ENCODE measurements at places on chromosomes 7 and 10.

DNA sequence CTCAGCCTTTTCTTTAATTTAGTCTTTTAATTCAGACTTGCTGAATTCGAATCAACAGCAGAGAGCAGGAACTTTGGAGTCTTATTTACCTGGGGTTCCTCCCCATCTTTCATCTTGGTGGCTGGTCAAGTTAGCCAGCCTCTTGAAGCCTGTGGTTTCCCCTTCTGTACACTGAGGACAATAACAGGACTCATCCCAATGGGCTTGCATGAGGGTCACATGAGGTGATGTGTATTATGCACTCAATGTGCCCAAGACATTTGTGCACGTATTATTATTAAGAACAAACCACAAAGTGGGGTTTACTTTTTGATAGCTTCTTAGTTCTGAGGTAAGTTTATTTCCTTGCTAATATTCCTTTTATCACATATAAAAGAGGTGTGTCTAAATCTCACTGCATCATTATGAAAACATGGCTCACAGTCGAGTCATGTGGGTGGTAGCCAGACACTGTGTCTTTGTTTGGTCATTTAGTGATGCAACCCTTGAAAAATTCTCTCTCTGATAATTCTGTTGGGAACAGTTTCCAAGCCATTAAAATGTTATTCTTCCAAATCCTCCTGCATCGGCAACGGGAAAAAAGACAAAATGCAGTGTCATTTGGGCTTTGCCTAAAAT, 86.5 kb upstream of the GRB10 start:
- DNase-seq = no peak

GRCh38 chr7:52463341-52463740, 572.1 kb upstream of the POM121L12 start:
- DNase-seq = no peak

DNA sequence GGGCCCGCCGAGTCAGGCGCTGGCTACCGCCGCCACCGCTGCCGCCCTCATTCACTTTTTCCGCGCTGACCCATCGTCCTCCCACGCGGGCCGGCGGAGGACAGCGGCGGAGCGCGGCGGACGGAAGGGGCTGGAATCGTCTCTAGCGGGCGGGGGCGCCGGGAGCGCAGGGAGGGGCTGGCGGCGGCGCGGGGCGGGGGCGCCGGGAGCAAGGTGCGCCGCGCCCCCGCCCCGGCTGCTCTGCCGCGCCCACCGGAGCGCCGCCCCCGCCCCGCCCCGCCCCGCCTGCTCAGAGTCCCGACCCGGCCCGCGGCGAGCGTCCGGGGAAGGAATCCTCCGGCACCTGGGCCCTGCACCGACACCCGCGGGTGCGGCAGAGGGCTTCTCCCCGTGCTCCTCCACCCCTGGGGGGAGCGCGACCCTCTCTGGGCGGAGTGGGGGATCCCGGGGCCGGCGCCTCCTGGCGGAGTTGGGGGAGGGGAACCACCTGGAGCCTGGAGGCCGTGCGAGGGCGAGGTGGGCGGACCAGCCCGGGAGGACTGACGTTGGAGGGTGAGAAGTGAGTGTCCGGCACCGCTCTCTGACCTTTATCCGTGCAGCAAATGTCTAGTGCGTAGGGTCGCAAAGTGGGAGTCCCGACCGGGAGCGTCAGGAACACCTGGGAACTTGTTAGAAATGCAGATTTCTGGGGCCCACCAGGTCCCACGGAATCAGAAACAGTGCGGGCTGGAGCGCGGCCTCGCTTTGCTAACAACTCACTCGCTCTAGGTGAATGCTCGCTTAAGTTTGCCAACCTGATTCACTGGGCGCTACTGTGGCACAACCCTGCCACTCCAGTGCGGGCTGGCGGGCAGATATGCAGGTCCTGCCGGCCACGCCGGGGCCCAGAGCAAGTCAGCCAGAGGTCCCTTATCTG, at the start of gene COBL:
COBL (minus strand) TSS at position 144 of the 916 bp plus-strand sequence. CDS start 176 bp downstream, outside the sequence.
- no peak for DNase-seq

- DNase-seq = no peak
Measured at GRCh38 chr7:41162612-41163011, 540.3 kb downstream of the INHBA start.

GRCh38 chr10:131843089-131843595, 57.7 kb upstream of the PPP2R2D start:
- no peak for DNase-seq

- DNase-seq = no peak
Measured at GRCh38 chr10:3729397-3729976, 55.5 kb downstream of the KLF6 start.

- DNase-seq = no peak
Measured at GRCh38 chr10:120782336-120782735, 68.8 kb upstream of the WDR11 start.

DNA sequence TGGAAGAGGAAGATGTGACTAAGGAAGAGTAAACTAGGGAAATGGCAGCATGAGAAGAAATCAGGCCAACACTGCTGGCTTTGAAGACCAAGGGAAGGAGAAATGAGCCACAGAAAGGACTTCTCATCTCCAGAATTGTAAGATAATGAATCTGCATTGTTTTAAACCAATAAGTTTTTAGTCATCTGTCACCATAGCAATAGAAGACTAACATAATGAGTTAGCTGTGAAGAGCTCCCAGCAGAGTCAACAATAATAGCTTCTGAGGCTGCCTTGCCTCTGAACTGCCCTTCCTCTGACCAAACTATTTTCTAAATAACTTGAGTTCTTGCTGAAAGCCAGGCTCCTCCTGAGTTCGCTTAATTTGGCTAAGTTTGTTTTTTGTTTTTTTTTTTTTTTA, 103.6 kb downstream of the CACNA2D1 start:
- no peak for DNase-seq

- no peak for DNase-seq
Measured at GRCh38 chr7:51456431-51457060, 139.9 kb upstream of the COBL start.

- DNase-seq = no peak
Measured at GRCh38 chr10:51542853-51543252, 156.5 kb downstream of the CSTF2T start.

DNA sequence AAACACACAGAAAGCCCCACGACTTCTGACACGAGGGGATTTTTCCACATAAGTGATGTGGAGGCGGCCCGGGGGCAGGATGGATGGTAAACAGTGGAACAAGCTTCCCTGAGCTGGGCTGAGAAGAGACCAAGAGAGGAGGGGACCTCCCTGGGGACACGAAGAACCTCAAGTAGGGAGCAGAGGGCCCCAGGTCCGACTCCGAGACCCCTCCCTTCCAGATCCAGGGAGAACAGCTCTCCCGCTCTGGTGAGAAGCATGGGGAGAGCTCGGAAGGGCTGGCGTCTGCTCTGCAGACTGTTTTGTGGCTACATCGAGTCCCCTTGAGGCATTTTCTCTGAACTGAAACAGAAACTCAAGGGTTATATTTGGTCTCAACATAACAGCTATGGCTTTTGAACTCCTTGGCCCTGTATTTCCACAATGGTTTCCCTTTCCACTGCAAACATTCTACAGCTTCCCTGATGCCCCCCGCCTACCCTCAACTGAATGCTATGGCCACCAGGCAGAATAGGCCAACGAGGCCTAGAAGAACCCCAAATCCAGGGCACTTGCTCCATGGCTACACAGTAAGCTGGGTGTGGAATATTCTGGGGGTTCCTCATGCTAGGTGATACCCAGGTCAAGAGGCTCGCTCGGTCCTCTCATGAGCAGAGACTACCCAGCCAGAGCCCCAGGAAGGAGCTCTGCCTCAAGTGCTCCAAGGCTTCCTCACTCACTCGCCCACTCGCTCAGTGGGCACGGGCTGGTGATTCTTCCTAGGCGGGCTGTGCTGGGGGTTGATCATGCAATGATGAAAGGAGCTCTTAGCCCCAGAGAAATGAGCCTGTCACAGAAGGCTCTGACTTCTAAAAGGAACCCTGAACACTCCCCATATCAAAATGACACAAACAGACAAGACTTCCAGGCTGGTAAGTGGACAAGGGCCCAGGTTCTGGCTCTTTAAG, 47.5 kb downstream of the FAM53B start:
- DNase-seq = no peak

DNA sequence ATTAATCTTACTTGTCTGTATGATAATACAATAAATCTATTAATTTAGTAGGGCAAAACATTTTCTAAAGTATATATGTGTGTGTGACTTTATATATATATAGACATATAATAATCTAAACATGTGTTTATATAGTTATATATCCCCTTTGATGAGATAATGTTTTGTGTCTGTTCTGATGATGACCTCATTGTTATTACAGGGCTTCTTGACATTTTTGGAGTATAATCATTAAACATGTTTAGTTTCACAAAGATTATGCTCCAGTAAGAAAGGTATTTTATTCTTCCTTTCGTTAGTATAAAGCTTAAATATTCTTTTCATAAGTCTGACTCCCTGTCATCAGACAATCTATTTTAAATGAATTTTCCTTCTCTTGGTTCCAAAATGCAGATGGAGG, 62.3 kb upstream of the CABCOCO1 start:
- DNase-seq = no peak

- DNase-seq = no peak
Measured at GRCh38 chr7:44533301-44534055, 7.7 kb downstream of the NPC1L1 start.

DNA sequence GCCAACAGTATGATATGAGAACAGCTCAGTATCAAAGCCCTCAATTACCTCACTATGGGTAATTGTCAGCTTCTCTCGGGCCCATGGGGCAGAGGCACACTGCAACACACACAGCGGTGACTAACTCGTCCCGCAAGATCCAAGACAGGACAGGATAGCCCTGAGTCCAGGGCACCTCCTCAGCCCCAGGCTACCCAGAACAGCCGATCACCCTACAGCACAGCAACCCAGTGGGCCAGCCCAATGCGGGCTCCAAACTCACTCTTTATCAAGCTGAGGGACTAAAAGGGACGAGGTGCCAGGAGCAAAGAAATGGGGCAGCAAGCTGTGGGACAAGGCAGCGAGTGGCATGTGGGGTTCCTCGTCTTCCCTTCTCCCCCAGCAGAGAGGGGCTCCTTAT, 765.1 kb downstream of the GRID1 start:
- no peak for DNase-seq

DNA sequence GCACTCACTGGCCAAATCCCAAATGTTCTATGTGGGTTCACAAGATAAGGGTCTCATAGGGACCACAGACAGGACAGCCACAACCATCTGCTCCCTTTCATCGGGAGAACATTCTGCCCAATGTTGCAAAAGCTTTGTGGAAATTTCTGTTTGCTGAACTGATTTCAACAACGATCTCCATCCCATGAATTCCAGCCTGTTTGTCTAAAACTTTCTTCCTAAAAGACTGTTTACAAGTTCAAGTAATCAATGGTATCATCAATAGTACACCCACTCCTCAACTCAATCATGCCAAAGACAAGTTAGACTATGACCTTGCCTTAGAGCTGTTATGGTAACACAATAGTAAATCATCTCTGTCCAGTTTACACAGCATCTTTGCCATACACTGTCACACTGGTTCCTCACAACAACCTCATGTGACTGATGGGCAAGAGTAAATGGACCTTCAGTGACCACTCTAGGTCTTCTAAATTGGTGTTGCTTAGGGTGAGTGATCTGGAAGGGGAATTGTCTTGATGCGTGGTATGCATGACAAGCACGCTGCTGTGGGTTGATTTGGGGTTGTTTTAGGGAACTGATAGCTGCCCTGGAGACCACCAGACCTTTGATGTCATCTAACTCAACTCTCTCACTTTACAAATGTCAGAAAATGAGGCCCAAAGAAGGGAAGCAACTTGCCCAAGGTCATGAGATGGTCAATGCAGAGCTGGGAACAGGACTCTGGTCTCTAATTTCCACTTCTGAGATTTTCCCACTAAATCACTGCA, 95.1 kb downstream of the PPP1R3C start:
- no peak for DNase-seq

- no peak for DNase-seq
Measured at GRCh38 chr7:73896454-73896853, 35.5 kb downstream of the TMEM270 start.

DNA sequence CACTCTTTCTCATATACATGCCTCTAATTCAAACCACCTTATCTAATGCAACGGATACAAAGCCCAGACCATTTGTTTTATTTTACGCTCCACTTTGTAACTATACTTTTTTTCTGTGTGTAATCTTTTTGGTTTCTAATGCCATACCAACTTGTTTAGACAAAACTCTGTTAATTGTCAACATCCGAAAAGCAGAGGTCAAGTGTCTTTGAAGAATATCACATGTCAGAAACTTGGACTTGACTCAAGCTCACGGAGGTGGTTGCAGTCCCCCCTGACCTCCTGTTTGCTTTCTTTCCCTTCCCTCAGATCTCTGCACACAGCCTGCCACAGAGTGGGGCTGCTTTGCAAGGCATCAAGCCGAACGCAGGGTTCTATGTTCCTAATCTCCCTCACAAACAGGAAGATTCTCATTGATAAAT, 698.9 kb downstream of the PARD3 start:
- no peak for DNase-seq

GRCh38 chr7:151512353-151512752, 7.3 kb downstream of the RHEB start:
- no peak for DNase-seq

GRCh38 chr10:124123156-124123555, 29.8 kb upstream of the CHST15 start:
- no peak for DNase-seq

DNA sequence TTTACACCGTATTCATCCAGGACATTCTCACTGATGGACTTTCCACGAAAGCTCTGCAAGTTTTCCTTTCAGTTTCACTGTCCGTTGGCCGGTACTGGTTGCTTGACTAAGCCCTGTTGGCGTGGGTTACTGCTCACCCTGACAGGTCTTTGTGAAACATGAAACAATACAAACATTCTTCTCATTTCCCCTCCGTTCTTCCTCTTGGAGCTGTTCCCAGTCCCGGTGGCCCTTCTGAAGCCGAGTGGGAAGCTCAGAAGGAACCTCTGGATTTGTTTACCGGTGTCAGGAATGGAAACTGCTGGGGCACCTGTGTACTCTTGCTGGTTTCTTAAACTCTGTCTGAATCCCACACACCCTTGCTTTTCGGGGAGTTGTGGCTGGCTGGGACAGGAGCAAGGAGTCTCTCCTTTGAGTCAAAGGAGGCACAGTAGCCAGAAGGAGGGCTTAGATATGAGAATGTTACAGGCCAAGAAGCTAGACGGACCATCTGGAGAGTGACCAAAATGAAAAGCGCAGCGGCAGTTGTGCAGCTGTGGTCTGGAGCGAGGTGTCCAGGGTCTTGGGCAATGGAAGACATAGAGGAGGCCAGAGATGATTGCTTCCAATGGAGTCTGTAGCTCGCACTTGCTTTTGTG, 45.7 kb downstream of the LYZL2 start:
- no peak for DNase-seq

- no peak for DNase-seq
Measured at GRCh38 chr10:7797582-7797981, 9.6 kb downstream of the ATP5F1C start.

GRCh38 chr7:44046321-44047061, 2.0 kb downstream of the DBNL start:
- DNase-seq = no peak

DNA sequence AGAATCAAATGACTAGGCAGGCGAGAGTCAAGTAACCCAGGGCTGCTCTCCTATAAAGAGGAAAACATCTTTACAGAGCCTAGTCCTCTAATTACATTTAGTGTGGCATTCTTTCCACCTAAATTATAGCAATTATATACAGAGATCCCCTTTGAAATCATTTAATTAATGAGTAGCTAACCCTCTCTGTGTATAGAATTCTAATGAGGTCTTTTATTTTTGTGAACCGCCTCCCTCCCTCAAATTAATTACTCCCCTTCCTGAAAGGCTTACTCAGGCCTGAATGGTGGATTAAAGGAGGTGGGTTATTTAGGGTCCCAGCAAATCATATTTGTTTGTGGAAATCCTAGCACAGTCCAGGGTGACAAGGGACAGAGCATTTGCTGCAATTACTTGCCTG, 551.8 kb downstream of the SORCS3 start:
- DNase-seq = no peak

Measured in NCI-H2171 treated with DMSO at 0.1 percent for 48 hours (cell line).